ENCODE measurements at places on chromosomes 7 and 10. TPM values are rescaled to one million over a fixed set of nuclear protein-coding genes. Genes with fewer than 3 reads are reported as not detected.

GRCh38 chr7:9600974-9601373, 1167.6 kb downstream of the NXPH1 start:
- DNase-seq, result no peak

DNA sequence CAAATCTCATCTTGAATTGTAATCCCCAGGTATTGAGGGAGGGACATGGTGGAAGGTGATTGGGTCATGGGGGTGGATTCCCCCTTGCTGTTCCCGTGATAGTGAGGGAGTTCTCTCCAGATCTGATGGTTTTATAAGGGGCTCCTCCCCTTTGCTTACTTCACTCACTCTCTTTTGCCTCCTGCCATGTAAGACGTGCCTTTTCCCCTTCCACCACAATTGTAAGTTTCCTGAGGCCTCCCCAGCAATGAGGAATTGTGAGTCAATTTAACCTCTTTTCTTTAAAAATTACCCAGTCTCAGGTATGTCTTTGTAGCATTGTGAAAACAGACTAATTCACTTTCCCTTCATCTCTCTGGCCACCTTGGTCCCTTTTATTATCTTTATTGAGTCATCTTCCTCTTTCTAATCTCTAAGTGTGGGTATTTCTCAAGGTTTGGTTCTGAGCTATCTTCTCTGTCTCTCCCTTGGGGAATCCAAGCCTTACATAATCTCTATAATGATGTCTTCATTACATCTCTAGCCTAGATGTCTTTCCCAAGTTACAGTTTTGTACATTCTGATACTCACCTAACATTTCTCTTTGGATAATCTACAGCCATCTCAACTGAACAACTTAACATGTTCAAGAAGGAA, 99.1 kb upstream of the JCAD start:
- DNase-seq, result no peak

GRCh38 chr10:116353817-116354216, 29.6 kb downstream of the CCDC172 start:
- no peak for DNase-seq

DNA sequence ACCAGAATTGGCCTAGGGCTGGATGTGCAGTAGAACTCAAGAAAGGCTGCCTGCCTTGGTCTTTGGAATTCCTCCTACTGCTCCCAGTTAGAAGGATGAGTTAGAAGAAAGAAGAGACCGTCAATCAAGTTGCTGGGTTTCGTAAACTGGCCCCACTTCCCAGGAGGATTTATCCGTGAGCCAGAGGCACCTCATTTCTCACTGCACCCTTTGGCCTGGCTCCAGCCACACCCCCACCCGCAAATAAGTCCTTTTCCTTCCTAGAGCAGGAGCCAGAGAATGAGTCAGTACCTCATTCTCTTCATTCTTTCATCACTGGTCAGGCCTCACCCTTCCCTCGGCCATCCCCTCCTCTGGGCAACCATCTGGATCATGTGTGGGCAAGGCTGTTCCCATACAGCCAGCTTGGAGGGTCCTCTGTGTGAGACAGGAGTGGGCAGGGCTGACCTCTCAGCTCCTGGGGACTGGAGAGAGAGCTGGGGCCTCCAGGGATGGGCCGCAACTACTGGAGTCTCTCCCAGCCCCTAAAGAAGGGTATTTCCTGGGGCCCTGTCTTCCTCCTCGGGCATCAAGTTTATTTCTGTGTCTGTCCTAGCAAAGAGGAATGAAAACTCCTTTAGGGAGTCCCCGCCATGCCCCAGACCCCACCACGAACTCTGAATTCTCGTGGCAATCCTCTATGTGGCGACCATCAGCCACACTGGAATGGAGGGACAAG, 87.2 kb upstream of the DUSP5 start:
- DNase-seq, result peak; percentile 98

GRCh38 chr10:101238732-101239105, 9.5 kb upstream of the LBX1 start:
- DNase-seq, result no peak

DNA sequence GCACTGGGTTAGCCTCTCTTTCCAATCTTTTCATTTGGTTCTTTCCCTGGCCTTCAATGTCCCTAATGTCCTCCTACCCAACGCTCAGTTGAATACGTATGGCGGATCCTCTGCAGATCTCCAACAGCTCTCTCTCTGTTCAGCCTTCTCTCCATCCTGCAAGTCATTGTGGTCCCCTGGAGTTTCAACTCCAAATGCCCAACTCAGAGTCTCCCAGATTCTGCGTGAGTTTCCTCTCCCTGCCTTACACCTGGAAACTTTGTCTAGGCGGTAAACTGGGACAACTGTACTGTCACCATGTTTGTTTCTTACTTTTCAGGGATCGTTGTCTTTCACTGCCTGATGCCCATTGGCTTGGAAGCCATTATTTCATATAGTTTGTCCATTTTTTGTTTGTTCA, 273.1 kb downstream of the TNS3 start:
- DNase-seq, result no peak

DNA sequence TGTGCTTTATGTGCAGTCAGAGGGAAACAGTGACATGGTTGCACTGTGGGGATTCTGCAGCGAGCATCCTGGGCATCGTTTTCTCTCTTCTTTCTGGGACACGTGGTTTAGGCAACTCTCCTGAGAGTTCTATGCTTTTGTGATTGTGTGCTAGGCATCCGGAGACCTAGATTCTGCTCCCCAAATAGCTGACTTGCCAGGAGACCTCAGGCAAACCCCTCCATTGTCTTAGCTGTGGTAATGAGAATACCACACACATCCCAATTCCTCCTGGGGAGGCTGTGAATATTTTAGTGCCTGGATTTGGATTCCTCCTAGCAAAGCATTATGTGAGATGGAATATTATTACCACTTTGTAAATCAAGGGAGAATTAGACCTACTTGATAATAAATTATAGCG, 611.9 kb upstream of the C7orf33 start:
- no peak for DNase-seq

DNA sequence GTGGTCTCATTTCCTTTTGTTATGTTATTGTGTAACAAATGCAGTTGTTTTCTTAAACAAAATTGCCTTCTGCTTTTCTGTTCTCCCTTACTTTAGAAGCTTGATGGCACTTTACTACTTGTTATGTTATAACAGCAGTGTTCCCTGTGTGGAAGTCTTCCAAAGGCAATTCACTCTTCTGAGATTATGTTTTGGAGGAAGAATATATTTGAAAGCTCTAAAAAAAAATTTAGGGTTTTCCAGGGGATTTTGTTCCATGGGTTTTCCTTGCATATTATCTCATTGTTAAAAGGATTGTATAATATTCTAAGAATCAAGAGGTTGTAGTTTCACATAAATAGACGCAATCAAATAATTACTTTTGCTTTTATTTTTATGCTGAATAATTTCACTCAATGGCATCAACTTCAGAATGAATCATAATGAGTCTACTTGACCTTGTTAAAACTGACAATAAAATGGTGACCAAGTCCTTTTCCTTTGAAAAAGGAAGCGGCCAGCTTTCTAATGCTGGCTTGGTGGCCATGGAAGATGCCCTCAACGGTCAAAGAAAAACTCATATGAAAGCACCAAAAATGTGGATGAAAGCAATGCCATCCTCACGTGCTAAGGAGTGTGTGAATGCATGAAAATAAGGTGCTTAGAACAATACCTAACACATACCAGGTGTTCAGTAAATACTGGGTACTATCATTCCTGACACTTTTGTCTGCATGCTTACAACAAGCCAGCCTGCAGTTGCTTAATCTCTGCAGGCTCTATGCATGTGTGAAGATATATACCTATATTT, 92.4 kb upstream of the KLF6 start:
- DNase-seq, result no peak

GRCh38 chr10:92142949-92143348, 147.9 kb downstream of the CPEB3 start:
- no peak for DNase-seq

- no peak for DNase-seq
Observed at GRCh38 chr10:62796896-62797295, 7.6 kb upstream of the ADO start.

- no peak for DNase-seq
Observed at GRCh38 chr7:64626083-64626469, 39.9 kb upstream of the ZNF107 start.

DNA sequence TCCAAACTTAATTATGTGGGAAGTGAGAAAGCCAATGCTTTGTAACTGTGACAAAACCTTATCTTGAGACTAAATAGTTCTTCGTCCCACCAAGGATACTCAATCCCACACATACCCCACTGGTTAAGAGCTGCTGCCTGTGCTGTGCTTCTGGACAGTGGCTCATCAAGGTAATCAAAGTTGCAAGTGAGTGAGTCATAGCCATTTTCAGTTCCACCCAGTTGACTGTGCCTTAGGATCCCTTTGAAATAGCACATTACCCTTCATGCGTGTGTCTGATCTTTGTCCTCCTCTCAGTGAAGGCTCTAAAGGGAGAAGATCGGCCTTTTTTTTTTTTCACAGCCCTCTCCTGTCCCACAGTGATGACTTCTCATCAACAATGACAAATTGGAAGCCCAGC, 706.0 kb upstream of the AUTS2 start:
- peak; percentile 80 for DNase-seq

GRCh38 chr7:28958235-28958979, at the start of gene TRIL:
TSS of gene TRIL (minus strand) at chr7:28958330. CDS start at chr7:28958046, 284 bp downstream.
- DNase-seq, result peak; percentile 76

DNA sequence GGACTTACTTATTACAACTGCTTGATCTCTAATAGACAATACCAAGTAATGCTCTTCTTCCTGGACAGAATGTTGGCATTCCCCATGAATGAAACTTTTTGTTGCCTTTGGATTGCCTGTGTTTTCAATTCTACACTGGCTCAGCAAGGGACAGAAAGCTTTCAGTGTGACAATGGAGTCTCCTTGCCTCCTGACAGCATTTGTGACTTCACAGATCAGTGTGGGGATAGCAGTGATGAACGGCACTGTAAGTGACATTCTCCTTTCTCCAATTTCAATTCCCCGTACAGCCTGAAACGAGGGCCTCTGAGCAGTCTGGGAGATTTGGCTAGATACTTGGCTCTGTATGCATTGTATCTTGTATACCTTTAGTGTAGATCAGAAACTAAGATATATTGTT, 290 bp downstream of the MALRD1 start:
- no peak for DNase-seq

GRCh38 chr10:123634221-123634620, 31.9 kb upstream of the GPR26 start:
- DNase-seq, result no peak

GRCh38 chr7:54556121-54556520, 13.9 kb downstream of the VSTM2A start:
- DNase-seq, result no peak

DNA sequence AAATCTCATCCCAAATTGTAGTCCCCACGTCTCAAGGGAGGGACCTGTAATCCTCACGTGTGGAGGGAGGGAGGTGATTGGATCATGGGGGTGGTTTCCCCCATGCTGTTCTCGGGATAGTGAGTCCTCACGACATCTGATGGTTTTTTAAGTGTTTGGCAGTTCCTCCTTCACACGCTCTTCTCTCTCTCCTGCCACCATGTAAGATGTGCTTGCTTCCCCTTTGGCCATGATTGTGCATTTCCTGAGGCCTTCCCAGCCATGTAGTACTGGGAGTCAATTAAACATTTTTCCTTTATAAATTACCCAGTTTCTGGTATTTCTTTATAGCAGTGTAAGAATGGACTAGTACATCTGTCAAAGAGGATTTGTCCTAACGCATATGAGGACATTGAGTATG, 59.5 kb downstream of the RGS10 start:
- no peak for DNase-seq

GRCh38 chr7:28354601-28355402, 57.5 kb upstream of the CREB5 start:
- peak; percentile 98 for DNase-seq

DNA sequence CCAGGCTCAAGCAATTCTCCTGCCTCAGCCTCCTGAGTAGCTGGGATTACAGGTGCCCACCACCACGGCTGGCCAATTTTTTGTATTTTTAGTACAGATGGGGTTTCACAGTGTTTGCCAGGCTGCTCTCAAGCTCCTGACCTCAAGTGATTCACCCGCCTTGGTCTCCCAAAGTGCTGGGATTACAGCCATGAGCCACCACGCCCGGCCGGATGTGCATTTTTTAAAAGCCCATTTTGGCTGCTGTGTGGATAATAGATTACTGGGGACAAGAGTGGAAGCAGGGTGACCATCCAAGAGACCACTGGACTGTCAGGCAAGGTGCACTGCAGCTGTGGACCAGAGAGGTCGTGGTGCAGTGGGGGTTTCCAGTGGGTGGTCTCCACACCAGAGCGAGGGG, 21.4 kb downstream of the HKDC1 start:
- DNase-seq, result peak; percentile 70

GRCh38 chr10:107901076-107901475, 736.6 kb upstream of the SORCS1 start:
- DNase-seq, result no peak

GRCh38 chr7:45893996-45894664, 5.8 kb downstream of the IGFBP1 start:
- DNase-seq, result no peak

GRCh38 chr7:152406491-152406890, 29.3 kb downstream of the KMT2C start:
- no peak for DNase-seq

GRCh38 chr7:91182819-91183764, 81.1 kb upstream of the FZD1 start:
- DNase-seq, result peak; percentile 98

DNA sequence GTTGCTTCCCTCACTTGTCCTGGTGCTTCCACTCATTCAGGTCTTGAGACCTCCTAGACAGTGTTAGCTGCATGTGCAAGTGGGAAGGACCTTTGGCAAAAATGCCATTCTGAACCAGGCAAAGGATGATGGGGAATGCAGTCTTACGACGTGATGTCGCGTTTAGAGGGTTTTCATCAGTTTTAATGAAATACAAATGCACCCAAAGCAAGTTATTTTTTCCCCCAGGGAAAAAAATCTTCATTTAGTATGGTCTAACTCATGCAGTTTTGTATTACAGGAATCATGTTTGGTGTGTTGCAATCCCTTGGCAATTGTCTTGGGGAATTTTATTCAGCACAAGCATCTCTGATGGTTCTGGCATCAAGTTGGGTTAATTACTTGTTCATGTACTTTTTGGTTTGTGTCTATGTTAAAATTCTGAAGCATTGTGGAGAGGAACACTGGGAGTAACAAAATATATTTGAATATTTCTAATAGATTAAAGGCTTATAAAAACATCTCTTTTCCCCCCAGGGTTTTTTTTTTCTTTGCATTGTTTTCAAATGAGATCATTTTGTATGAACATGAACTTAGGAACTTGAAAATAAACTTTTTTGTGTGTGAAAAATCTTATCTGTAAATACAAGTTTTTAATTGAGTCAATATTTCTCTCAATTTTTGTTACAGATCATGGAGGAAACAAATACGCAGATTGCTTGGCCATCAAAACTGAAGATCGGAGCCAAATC, 188.9 kb downstream of the BICC1 start:
- DNase-seq, result peak; percentile 86

- peak; percentile 25 for DNase-seq
Observed at GRCh38 chr7:68800316-68800715, 798.0 kb upstream of the AUTS2 start.

GRCh38 chr10:102604439-102604841, 39.8 kb upstream of the TRIM8 start:
- DNase-seq, result peak; percentile 89

- no peak for DNase-seq
Observed at GRCh38 chr7:145434811-145435210, 599.0 kb upstream of the TPK1 start.

Gene PNLIPRP1
- not detected for total RNA-seq

Gene ACSL5
- 0.79 TPM for total RNA-seq

Gene ITGB8
- 11.1 TPM for total RNA-seq

Gene LRRC18
- not detected for total RNA-seq

Gene CYP2E1
- 2.2 TPM for total RNA-seq

Gene PDLIM1
- 316 TPM for total RNA-seq

Gene C10orf90
- not detected for total RNA-seq

Gene ABI1
- 58.8 TPM for total RNA-seq

Gene FAM180A
- not detected for total RNA-seq

Gene ITPRID1
- not detected for total RNA-seq

Gene ATOH7
- total RNA-seq, result 0.19 TPM

Gene GNAT3
- not detected for total RNA-seq

Gene GHRHR
- total RNA-seq, result not detected

Gene ELFN1
- 18.0 TPM for total RNA-seq
